Caco-2 (cell line): ENCODE measurements at places on chromosomes 6 and 20. TPM values are rescaled to one million over a fixed set of nuclear protein-coding genes. Genes with fewer than 3 reads are reported as not detected.

Gene ZSCAN23
- total RNA-seq: not detected in 2 replicates

DNA sequence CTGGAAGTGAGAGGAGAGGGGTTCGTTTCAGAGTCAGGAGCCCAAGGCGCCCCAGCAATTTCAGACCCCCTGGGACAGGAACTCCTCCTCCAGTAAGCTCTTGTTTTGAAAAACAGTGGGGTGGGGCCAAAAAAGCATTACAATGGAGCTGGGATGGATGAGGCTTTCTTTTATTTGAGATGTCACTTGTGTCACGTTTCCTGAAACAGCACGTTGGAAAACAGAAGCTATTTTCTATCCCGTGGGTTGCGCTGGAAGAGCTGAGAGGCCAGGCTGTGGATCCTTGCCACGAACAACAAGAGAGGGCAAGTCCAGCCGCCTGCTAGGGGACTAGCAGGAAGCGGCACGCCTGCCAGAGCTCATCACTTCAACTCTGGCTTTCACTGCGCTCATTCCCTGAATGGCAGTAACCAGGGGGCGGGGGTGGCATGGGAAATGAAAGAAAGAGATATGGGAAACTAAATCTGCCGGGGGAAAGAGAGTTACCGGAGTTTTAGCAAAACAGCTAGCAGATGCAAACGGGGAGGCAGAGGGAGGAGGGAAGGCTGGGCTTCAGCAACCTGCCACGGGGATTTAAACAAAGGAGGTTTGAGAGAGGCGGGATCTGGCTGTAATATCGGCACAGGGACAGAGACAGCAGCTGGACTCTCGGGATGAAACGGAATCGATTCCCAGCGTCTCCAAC lies 34.6 kb downstream of the GCNT2 start:
- H3K36me3 ChIP-seq: peaks cover 1% of the 10 kb centered on the region; the same call in 1 of the 2 replicates
- no peaks in the 10 kb centered on the region for H3K27me3 ChIP-seq
- no peak overlapping the region for H3K4me3 ChIP-seq
- H3K27ac ChIP-seq: no peak overlapping the region

DNA sequence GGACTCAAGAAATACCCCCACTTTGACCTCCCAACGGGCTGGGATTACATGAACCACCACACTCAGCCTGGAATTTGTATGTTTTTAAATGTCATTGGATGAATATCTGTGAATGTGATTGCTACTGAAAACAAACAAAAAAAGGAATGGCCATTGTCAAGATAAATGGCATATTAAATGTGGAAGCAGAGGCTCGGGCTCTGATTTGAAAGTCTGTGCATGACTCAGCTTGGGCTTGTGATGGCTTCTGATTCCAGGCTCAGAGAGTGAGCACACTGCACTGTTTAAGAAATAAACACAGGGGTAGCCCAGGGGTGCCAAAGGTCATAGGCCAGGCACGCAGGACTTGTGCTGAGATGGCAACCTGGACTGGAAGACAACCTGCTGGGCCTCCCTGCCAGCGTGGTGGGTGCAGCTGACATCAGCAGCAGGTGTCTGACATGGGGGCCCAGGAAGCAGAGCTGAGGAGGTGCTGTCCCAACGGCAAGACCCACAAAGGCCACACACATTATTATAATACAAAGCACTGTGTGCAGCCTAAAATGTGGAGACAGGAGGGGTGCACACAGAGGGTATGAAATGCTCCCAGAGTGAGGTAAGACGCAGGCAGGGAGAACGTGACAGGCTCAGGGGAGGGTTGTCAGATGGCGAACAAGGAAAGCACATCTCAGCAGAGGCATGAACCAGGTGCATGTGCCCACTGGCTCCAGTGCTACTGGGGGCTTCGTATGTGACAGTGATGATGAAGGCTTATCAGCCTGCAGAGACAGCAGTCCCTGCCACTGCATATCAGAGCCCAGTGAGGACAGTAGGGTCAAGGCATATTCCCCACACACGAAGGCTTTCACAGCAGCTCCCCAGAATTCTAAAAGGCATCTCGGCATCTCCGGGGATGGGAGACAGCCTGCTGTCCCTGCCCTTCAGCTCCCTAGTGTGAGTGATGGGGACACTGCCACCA lies 169.4 kb downstream of the SYNDIG1 start:
- no peaks in the 10 kb centered on the region; the same call in 1 of the 2 replicates for H3K27me3 ChIP-seq
- H3K36me3 ChIP-seq: no peaks in the 10 kb centered on the region
- H3K27ac ChIP-seq: no peak overlapping the region
- DNase-seq: no peak
- no peak overlapping the region for H3K4me3 ChIP-seq
- H3K4me1 ChIP-seq: no peaks in the 10 kb centered on the region

- no peak overlapping the region for H3K4me3 ChIP-seq
- H3K27ac ChIP-seq: no peak overlapping the region
- no peaks in the 10 kb centered on the region for H3K36me3 ChIP-seq
- no peaks in the 10 kb centered on the region for H3K27me3 ChIP-seq
- H3K4me1 ChIP-seq: peaks cover 17% of the 10 kb centered on the region
Observed at GRCh38 chr6:41648070-41648585, 9.9 kb downstream of the MDFI start.

Gene NRSN1
- not detected in 2 replicates for total RNA-seq

DNA sequence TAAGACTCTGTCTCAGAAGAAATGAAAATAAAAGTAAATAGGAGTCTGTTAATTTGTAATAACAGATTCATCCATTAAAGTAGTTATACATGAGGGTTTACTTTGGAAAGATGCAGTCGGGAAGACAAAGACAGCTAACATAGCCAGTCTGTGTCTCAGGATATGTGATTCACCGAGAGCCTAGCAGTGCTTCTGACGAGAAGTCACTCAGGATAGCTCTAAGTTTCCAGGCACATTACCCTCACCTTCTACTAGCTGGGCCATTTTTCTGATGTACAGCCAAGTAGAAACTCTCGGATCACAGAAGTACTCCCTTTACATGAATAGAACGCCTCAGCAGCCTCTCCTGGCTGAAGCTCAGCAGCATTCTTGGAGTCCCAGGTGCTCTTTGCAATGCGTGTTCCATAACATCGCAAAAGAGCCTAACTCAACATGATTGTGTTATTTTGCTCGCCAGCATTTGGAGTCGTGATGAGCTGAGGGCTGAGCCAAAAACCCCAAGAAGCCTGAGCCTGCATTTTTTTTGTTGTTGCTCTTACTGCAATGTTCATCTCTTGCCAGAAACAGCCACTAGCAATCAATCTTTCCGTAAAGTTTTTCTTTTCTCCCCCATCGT lies 22.4 kb upstream of the TASP1 start:
- H3K27ac ChIP-seq: no peak overlapping the region
- DNase-seq: no peak
- H3K36me3 ChIP-seq: no peaks in the 10 kb centered on the region
- H3K4me1 ChIP-seq: no peaks in the 10 kb centered on the region
- H3K4me3 ChIP-seq: no peak overlapping the region

Gene NOX3
- total RNA-seq: not detected in 2 replicates

DNA sequence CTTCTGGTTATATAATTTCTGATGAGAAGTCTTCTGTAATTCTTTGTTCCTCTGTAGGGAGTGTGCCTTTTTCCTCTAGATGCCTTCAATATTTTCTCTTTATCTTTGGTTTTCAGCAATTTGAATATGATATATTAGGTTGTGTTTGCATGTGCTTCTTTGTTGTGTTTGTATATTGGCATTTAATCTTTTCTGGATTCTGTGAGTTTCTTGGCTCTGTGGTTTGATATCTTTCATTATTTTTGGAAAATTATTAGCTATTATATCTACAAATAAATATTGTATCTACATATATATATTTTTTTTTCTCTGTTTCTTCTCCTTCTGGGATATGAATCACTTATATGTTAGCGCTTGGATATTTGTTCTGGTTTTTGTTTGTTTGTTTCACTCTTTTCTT lies 9.1 kb upstream of the DBNDD2 start:
- H3K27ac ChIP-seq: no peak overlapping the region
- no peak overlapping the region for H3K4me3 ChIP-seq
- no peaks in the 10 kb centered on the region for H3K4me1 ChIP-seq
- no peak for DNase-seq

Gene SPEF1
- not detected in 2 replicates for total RNA-seq

DNA sequence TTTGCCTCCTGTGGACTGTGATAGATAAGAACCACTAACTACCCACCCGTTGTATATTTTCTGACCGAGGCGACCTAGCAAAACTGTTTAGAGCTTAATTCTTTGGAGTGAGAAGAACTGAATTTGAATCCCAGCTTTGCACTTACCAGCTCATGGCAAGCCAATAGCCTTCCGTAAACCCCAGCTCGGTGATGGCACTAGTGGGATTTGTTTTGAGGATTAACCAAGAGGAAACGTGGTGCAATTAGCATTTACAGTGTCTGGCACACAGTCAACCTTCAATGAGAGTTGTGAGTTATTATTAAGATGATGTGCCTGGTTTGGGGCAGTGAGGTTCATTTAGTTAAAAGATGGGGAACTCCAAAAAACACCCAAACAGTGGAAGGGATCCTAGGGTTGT lies 12.3 kb upstream of the DSP start:
- no peak overlapping the region for H3K4me3 ChIP-seq
- H3K36me3 ChIP-seq: no peaks in the 10 kb centered on the region
- DNase-seq: no peak
- H3K4me1 ChIP-seq: peaks cover 10% of the 10 kb centered on the region
- no peak overlapping the region for H3K27ac ChIP-seq

Gene MYT1
- total RNA-seq: 0.25 and 0.65 TPM in 2 replicates

DNA sequence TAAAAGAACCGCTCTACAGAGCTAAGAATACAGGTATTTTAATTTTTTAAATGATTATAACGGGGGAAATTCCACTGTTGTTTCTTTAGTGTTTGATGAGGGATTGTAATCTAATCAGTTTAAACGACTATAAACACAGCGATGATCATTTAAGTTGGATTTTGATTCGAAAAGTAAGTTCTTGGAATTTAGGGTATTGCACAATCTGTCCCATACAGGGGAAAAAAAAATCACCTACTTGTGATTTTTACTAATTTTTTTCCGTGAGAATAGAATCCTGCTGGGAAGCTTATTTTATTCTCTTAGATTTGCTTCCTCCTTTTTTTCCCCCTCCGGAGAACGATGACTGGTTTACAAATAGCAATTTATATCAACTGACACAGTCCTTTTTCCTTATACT lies 108.0 kb downstream of the LAMA2 start:
- no peaks in the 10 kb centered on the region for H3K27me3 ChIP-seq
- H3K36me3 ChIP-seq: no peaks in the 10 kb centered on the region
- no peak for DNase-seq
- H3K4me3 ChIP-seq: no peak overlapping the region
- H3K27ac ChIP-seq: no peak overlapping the region
- no peaks in the 10 kb centered on the region for H3K4me1 ChIP-seq

DNA sequence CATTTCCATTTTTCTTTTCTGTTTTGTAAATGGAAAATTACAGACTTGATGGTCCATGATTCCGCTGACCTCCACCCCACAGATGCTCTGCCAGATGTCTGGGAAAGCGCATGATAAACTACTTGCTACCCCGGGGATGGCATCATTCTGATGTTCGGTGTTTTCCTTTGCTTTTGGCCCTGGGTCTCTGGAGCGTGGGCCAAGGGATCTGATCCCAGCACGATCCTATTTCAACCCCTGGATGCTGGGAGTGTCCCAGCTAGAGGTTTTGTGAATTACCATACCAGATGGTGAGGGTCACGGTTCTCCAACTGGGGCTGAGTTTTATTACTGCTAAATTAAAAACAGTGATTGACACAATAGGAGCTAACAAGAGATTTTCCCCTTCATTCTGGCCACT lies 25.2 kb upstream of the MYLIP start:
- H3K27me3 ChIP-seq: no peaks in the 10 kb centered on the region
- DNase-seq: no peak
- peaks cover 61% of the 10 kb centered on the region for H3K4me1 ChIP-seq
- H3K27ac ChIP-seq: no peak overlapping the region

Gene SSTR4
- not detected in 2 replicates for total RNA-seq

- peak overlapping the region; percentile 86 for H3K27ac ChIP-seq
- peaks cover 18% of the 10 kb centered on the region for H3K4me1 ChIP-seq
- DNase-seq: no peak
- no peak overlapping the region for H3K4me3 ChIP-seq
- H3K27me3 ChIP-seq: no peaks in the 10 kb centered on the region
Observed at GRCh38 chr6:113649880-113650609, 207.1 kb upstream of the MARCKS start.

GRCh38 chr20:44054118-44054517 lies 132.9 kb downstream of the JPH2 start:
- no peaks in the 10 kb centered on the region for H3K4me1 ChIP-seq
- DNase-seq: no peak
- no peaks in the 10 kb centered on the region for H3K36me3 ChIP-seq
- no peak overlapping the region for H3K4me3 ChIP-seq
- no peaks in the 10 kb centered on the region for H3K27me3 ChIP-seq
- no peak overlapping the region for H3K27ac ChIP-seq

DNA sequence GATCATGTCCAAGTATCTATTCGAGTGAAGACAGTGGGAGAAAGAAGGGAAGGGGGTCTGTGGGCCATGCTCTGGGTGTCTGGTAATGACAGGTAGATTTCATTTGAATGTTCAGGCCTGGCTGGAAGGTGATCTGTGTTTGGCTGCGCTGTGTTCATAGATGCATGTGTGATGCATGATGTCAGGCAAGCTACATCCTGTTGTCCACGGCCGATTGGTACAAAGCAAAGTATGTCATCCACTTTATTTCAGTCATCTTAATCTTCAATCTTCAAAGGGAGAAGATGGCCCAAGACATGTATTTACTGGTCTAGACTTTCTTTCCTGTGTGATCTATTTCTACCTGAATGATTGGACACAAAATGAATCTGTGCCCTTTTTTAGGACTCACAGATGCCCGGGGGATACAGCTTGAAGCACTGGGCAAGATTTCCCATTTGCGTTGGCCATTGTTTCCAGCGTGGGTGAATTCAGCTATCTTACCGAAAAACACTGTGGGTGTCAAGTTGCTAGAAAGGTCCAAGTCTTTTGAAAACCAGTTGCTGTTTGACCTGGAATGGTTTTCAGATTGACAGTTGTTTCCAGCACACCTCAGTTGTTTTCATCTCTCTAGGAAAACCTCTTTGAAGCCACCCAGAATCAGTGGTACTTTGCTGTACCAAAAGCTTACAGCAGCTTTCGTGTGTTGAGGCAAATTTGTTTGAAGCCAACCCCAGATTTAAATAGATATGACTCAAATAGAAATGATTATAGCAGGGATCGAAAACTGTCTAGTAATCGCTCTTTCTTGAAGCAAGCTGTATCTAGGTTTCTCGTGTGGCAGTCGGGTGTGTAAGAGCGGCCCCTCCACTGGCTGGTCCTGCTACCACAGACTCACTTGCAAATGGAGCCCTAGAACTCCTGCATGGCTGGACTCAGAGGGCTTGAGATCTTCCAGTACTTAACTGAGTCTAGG lies 27.2 kb downstream of the DUSP22 start:
- H3K4me1 ChIP-seq: no peaks in the 10 kb centered on the region
- DNase-seq: no peak
- no peaks in the 10 kb centered on the region for H3K36me3 ChIP-seq

GRCh38 chr6:56652231-56652630 lies 9.5 kb upstream of the DST start:
- no peak overlapping the region for H3K27ac ChIP-seq
- no peaks in the 10 kb centered on the region for H3K27me3 ChIP-seq
- H3K4me1 ChIP-seq: no peaks in the 10 kb centered on the region
- H3K36me3 ChIP-seq: no peaks in the 10 kb centered on the region

Gene LY6G6F
- not detected in 2 replicates for total RNA-seq

DNA sequence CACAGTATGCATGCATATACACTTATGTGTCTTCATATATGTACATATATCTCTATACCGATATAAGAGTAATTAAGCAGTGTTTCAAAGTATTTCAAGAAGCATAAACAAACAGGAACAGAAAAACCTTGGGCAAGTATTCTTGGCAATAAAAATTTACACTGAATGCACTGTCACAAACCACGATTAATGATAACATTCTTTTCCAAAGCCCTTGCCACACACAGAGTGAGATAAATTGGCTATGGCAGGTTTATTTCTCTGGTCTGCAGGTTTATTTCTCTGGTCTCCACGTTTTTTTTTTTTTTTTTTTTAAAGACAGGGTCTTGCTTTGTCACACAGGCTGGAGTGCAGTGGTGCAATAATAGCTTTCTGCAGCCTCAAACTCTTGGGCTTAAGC lies 73.0 kb downstream of the PPP1R3G start:
- no peaks in the 10 kb centered on the region for H3K36me3 ChIP-seq
- H3K4me1 ChIP-seq: no peaks in the 10 kb centered on the region
- H3K27me3 ChIP-seq: no peaks in the 10 kb centered on the region; the same call in 1 of the 2 replicates
